ENCODE measurements at places on chromosomes 3 and 15. TPM values are rescaled to one million over a fixed set of nuclear protein-coding genes. Genes with fewer than 3 reads are reported as not detected.

- H3K4me1 ChIP-seq, result no peaks in the 10 kb centered on the region
- no peak overlapping the region for H3K27ac ChIP-seq
- no peak for DNase-seq
- no peaks in the 10 kb centered on the region for H3K27me3 ChIP-seq
Measured at GRCh38 chr15:45616901-45617323, 17.9 kb upstream of the SQOR start.

- H3K4me1 ChIP-seq, result no peaks in the 10 kb centered on the region
- no peak overlapping the region for H3K27ac ChIP-seq
- DNase-seq, result no peak
- H3K27me3 ChIP-seq, result peaks cover 2% of the 10 kb centered on the region
- H3K36me3 ChIP-seq, result no peaks in the 10 kb centered on the region
Measured at GRCh38 chr3:32202496-32202895, 36.0 kb upstream of the CMTM8 start.

DNA sequence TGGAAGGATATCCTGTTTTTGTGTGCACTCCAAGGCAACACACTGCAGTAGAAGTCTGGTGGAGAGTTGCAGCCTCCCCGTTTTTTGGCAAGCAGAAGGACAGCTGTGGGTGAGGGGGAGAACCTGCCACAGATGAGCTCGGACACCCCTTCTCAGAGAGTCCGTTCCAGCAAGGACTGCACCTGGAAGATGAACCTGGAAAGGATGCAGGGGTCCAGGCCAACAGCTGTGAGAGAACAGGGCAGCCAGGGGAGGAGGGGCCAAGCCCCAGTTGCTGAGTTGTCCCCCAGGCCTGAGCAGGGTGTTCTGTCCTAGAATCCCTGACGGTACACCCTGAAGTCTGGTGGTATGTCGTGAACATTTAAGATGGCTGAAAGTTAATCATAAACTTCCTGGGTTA, 30.2 kb downstream of the ZXDC start:
- H3K36me3 ChIP-seq, result no peaks in the 10 kb centered on the region
- DNase-seq, result no peak
- H3K4me3 ChIP-seq, result no peak overlapping the region
- peaks cover 14% of the 10 kb centered on the region for H3K4me1 ChIP-seq
- no peak overlapping the region for H3K27ac ChIP-seq

- no peaks in the 10 kb centered on the region for H3K4me1 ChIP-seq
- no peaks in the 10 kb centered on the region for H3K36me3 ChIP-seq
- H3K27me3 ChIP-seq, result peaks cover 3% of the 10 kb centered on the region
- no peak for DNase-seq
- H3K27ac ChIP-seq, result no peak overlapping the region
Measured at GRCh38 chr3:57974796-57975388, 33.3 kb upstream of the FLNB start.

DNA sequence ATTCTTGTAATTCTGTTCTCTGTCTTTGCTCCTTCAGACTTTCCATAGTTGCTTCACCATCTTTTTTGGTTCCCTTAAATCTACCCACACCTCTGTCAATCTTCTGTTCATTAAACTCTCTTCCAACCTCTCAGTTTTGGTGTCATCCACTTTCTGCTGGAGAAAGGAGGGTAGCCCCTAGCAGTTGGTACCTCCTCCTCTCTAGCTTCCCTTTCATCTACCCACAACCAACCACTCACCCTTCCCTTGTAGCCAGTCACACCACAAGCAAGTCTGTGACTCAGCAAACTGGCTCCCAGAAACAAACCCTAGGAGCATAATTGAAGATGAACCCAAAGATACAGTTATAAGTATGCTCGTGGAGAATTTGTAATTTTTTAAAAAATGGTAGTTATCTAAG, 318.6 kb downstream of the FHIT start:
- peaks cover 9% of the 10 kb centered on the region for H3K4me1 ChIP-seq
- peaks cover 4% of the 10 kb centered on the region for H3K36me3 ChIP-seq
- H3K4me3 ChIP-seq, result no peak overlapping the region
- peaks cover 6% of the 10 kb centered on the region for H3K27me3 ChIP-seq
- H3K27ac ChIP-seq, result peak overlapping the region; percentile 24

GRCh38 chr15:80090041-80090440, 30.6 kb downstream of the ZFAND6 start:
- DNase-seq, result no peak
- H3K36me3 ChIP-seq, result peaks cover 8% of the 10 kb centered on the region
- peaks cover 8% of the 10 kb centered on the region for H3K4me1 ChIP-seq
- no peak overlapping the region for H3K4me3 ChIP-seq
- H3K27ac ChIP-seq, result no peak overlapping the region
- H3K27me3 ChIP-seq, result no peaks in the 10 kb centered on the region

- no peaks in the 10 kb centered on the region for H3K27me3 ChIP-seq
- H3K27ac ChIP-seq, result no peak overlapping the region
- no peak for DNase-seq
- H3K4me3 ChIP-seq, result no peak overlapping the region
- peaks cover 18% of the 10 kb centered on the region for H3K4me1 ChIP-seq
- no peaks in the 10 kb centered on the region for H3K36me3 ChIP-seq
Measured at GRCh38 chr15:62888623-62889022, 153.9 kb upstream of the TPM1 start.

GRCh38 chr3:193418576-193419373, 40.2 kb upstream of the ATP13A5 start:
- no peak for DNase-seq
- H3K4me1 ChIP-seq, result no peaks in the 10 kb centered on the region
- peaks cover 17% of the 10 kb centered on the region for H3K36me3 ChIP-seq
- H3K4me3 ChIP-seq, result no peak overlapping the region
- H3K27ac ChIP-seq, result no peak overlapping the region

DNA sequence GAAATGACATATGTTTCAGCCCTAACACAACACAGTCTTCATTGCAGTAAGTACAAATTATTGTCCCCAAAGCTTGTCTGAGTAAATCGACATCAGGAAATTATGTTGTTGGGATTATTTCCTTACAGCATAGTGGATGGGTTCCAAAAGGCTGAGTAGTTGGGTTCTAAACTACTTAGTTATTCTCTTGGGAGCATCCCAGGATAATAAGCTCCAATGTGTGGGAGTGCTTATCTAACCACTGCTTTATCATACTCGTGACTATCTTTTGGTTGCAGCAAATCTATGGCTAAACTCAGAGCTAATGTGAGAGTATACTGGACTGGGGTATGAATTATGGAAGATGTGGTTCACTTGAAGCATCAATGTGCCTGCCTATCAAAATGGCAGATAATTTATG, 128.5 kb downstream of the RBMS3 start:
- peaks cover 41% of the 10 kb centered on the region for H3K4me1 ChIP-seq
- H3K36me3 ChIP-seq, result no peaks in the 10 kb centered on the region
- H3K27me3 ChIP-seq, result peaks cover 3% of the 10 kb centered on the region

- no peaks in the 10 kb centered on the region for H3K36me3 ChIP-seq
- H3K27me3 ChIP-seq, result no peaks in the 10 kb centered on the region
- H3K4me3 ChIP-seq, result no peak overlapping the region
- DNase-seq, result no peak
Measured at GRCh38 chr3:161392853-161393252, 21.5 kb upstream of the SPTSSB start.

DNA sequence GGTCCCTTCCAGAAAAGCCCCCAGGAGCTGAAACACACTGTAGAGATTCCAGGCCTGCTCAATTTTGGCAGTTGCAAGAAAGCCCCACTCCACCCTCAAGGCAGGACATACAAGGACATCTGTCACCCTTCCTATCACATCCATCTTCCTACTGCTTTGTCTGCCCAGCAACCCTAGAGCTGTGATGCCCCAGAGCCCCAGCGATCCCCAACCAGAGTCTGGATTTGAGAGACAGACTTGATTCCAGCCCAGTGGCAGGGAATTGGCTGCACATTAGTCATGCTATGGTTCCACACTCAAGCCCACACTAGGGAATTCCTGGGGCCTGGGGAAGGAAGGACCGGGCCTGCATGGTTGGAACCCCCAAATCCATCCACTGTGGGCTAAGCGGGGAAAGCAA, 56.8 kb downstream of the ATP2B2 start:
- H3K36me3 ChIP-seq, result no peaks in the 10 kb centered on the region
- no peak overlapping the region for H3K4me3 ChIP-seq
- peaks cover 30% of the 10 kb centered on the region for H3K4me1 ChIP-seq
- DNase-seq, result no peak
- H3K27me3 ChIP-seq, result peaks cover 4% of the 10 kb centered on the region

- H3K36me3 ChIP-seq, result peaks cover 12% of the 10 kb centered on the region
- H3K27me3 ChIP-seq, result peaks cover 9% of the 10 kb centered on the region
- peak; percentile 5 for DNase-seq
Measured at GRCh38 chr3:13544293-13544831, 4.6 kb upstream of the FBLN2 start.

GOLGA6B gene
- not detected for total RNA-seq

TUSC2 gene
- total RNA-seq, result 30.8 TPM

IL12A gene
- total RNA-seq, result not detected
